ENCODE measurements at places on chromosomes 5 and 9.

DNA sequence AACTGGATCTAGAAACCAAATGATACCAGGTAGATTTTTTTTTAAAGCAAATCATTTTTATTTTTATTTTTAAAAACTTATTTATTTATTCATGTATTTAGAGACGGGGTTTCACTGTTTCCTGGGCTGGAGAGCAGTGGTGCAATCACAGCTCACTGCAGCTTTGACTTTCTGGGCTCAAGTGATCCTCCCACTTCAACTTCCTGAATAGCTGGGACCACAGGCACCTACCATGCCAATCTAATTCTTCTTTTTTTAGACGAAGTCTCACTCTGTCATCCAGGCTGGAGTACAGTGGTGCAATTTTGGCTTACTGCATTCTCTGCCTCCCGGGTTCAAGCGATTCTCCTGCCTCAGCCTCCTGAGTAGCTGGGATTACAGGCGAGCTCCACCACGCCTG, 41.3 kb upstream of the CDK20 start:
- DNase-seq, result no peak

DNA sequence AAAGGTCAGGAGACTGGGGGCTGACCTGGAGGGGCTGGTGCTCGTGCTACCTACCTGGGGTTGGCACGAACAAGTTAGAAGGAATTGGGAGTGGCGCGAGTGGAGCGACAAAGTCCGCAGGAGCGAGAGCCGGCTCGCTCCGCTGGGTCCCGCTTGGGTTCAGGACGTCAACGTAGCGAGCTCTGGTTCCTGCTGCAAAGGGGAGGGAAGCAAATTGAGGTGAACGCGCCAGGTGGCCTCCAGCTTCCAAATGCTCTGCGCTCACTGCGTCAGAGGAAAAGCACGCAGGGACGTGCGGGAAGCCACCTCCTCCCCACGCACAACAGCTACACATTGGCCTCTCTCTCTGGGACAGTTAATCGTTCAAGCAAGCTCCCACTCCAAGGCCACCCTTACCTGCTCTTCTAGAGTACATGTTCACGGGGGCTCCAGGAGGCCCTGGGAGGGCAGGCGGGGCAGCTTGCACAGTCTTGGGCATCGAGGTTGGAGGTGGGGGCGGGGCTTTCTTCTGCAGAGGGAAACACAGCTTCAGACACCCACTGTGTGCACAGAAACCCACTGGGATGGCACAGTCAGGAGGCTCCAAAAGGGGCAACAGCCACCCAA, 7.6 kb upstream of the INPP5E start:
- no peak for DNase-seq

- DNase-seq, result no peak
These were observed 547.9 kb downstream of the DTWD2 start for GRCh38 chr5:118440496-118440895.

GRCh38 chr5:33776151-33776660, 115.6 kb downstream of the ADAMTS12 start:
- no peak for DNase-seq

DNA sequence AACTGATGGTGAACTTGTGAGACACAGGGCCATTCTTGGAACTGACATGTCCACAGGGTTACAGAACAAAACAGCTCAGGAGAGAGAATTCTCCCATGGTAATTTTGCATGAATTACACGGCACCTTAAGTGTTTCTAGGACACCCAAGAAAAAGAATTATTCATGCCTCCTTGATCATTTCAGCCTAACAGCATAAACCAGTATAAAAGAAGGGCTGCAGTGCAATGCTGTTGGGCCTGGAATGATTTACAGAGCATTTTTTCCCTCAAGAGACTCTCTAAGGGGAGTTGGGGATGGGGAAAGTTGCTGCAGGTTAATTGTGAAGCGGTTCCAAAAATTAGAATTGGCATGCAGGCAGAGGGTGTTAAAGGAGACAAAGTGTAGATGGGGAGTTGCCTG, 136.4 kb upstream of the FBXL7 start:
- DNase-seq, result no peak

DNA sequence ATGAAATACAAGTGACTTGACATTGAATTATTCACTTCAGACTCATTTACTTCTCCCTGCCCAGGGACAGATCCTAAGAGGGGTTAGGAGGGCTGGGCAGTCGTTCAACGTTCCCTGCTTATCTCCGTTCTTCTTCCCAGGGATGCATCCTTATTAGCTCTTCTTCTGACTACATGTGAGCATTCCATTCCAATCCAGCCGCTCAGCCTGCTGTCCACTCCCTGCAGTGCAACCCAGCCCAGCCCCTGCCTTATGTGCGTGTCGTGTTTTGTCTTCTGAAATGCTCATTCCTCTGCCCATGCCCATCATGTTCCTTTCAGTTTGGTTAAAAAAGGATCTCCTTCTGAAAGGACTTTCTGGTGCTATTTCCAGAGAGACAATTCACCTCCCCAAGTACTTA, 64.7 kb upstream of the PALM2AKAP2 start:
- no peak for DNase-seq

- DNase-seq, result no peak
These were observed 398.5 kb upstream of the RPS23 start for GRCh38 chr5:82676661-82677060.

GRCh38 chr9:104769655-104770054, 5.7 kb downstream of the NIPSNAP3B start:
- no peak for DNase-seq

GRCh38 chr9:116605904-116606341, 81.2 kb upstream of the TRIM32 start:
- DNase-seq, result no peak

DNA sequence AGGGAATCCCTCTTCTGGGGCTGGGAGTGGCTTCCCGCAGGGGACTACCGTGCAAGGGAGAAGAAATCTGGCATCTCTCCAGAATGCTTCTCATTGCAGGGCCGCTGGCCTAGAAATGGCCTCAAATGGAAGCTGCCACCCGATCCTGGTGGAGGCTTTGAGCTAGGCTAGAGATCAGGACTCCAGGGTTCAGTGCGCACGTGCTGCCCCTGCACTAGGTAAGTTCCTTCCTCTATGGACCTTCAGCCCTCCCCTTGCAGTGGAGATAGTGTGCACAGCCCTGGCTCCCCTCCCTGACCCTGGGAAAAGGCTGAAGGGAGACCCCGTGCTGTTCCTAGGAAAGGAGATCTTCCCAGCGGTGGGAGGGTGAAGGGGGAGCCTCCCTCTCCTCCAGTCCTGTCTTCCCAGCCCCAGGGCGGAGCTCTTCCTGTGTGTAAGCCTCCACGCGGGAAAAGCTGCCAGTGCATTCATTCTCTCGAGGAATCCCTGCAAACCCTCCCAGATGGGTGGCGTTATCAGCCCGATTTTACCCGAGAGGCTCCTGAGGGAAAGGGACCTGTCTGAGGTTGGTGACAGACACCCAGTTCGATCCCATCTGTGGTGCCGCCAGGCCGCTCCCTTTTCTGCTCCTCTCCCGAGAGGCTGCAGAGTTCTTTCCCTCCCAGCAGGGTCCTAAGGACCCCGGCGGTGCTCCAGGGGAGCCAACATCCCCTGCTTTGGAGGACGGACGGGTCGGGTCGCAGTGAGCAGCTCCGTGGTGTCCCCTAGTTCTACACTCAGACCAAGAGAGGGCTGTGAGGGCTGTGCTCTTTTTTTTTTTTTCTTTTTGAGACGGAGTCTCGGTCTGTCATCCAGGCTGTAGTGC, 1.4 kb upstream of the CERCAM start:
- peak; percentile 48 for DNase-seq

GRCh38 chr9:134988706-134989105, 71.0 kb upstream of the FCN1 start:
- no peak for DNase-seq

GRCh38 chr5:82597437-82597836, 319.3 kb upstream of the RPS23 start:
- peak; percentile 2 for DNase-seq

- DNase-seq, result no peak
These were observed 71.5 kb downstream of the NR6A1 start for GRCh38 chr9:124699575-124699974.

GRCh38 chr5:58961631-58962280, 378.9 kb downstream of the RAB3C start:
- DNase-seq, result no peak

- no peak for DNase-seq
These were observed 20.5 kb downstream of the CSF1R start for GRCh38 chr5:150065886-150066285.

DNA sequence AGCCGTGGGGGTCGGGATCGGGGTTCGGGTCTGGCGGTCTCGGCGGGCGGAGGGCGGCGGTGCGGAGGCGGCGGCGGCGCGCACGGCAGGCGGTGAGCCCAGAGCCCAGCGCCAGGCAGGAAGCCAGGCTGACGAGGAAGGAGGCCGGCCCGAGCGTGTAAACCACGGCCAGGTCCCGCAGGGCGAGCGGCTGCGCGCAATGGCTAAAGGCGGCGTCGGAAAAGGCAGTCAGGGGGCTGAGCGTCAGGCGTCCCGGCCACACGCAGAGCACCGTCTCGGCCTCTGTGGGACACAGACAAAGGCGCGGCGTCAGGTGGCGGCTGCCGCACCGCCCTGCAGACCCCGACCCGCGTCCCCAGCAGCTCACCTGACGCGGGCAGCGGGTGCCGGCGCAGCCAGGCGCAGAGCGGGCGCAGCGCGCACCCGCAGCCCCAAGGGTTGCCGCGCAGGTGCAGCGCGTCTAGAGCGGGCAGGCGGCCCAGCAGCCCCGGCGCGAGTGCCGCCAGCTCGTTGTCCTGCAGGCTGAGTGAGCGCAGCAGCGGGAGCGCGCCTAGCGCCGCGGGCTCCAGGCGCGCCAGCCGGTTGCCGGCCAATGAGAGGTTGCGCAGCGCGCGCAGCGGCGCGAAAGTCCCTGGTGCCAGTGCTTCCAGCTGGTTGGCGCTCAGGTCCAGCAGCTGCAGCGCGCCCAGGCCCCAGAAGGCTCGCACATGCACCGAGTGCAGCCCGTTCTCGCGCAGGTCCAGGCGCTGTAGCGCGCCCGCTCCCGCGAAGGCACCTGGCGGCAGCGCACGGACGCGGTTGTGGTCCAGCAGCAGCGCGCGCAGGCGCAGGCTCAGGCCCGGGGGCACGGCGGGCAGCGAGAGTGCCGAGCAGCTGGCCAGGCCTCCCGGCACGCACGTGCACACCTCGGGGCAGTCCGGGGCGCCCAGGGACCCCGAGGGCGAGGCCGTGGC, 671 bp downstream of the LRRC26 start:
- DNase-seq, result no peak

DNA sequence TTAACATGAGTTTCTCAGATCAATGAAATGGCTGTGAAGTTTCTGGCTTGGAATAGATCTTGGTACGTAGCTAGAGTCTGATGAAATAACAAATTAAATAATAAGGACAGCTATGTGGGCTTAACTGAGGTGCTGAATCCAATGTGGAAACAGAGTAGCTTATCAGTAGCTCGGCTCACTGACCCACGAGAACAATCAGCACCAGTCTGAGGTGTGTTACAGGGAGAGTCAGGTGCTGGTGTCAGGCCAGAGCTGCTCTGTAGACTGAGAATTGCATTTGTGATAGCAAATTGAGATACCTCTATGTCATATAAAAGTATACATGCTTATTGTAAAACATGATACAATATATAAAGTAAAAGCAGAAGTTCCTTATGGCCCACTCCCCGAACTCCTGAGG, 21.2 kb upstream of the CCL28 start:
- DNase-seq, result no peak

GRCh38 chr9:89165341-89165740, 13.3 kb downstream of the SHC3 start:
- no peak for DNase-seq
